ENCODE measurements at places on chromosomes 2 and 18.

- no peak for DNase-seq
These were observed 1224.4 kb upstream of the LRRTM1 start for GRCh38 chr2:81528852-81529480.

DNA sequence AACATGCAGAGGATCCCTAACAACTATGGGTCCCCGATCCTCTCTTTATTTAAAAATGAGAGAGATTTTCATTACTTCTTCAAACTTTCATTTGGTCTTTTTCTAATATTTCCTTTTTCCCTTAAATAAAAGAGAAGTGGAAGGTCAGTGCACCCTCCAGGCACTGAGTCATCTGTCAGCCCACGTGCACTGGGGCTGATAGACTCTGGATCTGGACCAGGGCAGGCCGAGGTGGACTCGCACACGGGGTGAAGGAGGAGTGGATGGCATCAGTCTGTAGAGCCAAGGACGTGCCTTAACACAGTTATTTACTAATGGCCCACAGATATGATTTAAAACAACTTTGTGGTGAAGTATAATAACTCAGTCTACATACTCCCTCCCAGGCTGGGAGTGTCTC, 214.4 kb upstream of the TMEM200C start:
- no peak for DNase-seq

- no peak for DNase-seq
These were observed 106.2 kb downstream of the CCDC141 start for GRCh38 chr2:178943745-178944144.

DNA sequence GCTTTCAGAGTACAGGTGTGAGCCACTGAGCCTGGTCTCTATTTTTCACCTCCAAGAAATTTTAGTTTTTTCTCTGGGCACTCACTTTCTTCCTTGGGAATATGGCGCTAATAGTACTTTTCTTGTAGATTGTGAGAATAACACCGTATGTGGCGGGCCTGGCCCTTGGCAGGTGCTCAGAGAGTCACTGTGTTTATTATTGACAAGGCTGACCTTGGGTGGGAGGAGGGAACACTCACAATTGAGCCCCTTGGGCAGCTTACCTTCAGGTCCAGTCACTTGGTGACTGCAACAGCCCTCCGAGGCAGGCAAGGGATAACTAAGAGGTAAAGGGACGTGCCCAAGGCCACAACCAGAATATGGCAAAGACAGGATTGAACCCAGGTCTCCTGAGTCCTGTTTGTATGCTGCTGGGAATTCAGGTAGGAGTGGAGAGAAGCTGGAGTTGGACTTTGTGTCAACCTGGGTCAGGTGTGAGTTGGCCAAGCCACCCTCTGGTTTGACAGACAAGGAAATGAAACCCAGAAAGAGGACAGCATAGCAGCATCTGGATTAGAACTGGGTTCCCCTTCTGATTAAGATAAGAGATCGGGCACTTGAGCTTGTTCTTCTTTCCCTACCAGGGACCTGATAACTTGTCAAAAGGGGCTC, 2.8 kb upstream of the STK25 start:
- no peak for DNase-seq

DNA sequence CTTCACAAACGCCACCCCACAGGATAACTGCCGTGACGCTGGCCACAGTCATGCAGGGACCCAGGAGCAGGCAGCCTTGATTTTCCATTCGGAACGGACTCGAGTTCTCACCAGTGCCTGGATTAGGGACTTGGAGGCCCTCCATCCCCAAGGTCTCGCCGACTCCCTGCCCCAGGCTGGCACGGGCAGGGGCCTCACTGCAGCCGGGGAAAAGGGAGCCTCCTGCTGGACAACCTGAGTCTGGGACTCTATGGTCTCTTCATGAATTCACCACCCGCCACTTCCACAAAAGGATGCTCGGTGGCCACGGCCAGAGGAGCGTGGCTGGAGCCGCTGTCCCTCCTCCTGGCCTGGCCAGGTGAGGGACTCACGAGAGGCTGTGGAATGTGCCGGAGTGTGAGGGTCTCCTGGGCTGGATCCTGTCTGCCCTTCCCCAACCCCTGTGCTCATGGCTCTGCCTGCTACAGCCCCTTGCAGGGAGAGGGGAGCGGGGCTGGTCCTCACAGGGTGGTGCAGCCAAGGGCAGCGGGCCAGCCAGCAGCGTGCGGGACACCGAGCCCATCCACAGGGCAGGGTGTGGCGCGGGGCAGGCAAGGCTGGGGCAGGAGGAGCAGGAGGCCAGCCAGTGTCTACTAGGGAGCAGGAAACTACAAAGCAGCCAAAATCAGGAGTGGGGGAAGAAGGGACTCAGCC, 42.3 kb downstream of the AQP12A start:
- peak; percentile 37 for DNase-seq

DNA sequence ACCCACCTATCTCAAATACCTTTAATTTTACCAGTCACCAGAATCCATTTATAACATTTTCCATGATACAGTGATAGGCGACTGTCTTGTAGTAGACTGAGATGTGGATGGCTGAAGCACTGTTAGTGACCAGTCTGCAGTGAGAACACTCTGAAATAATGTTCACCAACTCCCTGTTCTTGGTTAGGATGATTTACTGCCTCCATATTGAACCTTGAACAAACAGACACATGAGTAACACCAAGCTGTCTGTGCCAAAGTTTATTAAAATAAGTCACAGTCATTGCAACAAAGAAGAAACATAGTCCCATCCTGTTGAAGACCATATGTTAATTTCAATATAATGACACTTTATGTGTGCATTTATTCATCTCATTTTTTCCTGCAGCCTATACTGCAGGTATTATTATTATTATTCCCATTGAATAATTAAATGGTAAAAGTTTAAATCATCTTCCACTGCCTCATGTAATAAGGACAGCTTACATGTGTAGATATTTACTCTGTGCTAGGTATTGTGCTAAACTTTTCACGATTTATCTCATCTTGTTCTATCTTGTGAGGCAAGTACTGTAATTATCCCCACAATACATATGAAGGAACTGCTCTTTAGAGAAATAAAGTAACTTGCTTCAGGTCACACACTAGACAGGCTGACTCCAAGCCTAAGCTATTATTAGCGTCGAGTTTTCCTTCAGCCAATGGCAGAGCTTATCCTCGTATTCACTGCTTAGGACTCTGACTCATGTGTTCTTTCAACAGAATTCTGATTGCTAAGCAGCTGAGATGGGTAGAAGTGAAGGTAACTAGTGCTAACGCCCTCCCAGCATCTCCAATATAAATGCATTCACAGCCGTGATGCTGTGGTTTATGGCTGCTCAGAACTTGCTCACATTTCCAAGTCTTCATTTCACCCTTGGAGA, 62.5 kb downstream of the ONECUT2 start:
- DNase-seq, result no peak

GRCh38 chr2:229634601-229635370, 79.6 kb downstream of the DNER start:
- no peak for DNase-seq

DNA sequence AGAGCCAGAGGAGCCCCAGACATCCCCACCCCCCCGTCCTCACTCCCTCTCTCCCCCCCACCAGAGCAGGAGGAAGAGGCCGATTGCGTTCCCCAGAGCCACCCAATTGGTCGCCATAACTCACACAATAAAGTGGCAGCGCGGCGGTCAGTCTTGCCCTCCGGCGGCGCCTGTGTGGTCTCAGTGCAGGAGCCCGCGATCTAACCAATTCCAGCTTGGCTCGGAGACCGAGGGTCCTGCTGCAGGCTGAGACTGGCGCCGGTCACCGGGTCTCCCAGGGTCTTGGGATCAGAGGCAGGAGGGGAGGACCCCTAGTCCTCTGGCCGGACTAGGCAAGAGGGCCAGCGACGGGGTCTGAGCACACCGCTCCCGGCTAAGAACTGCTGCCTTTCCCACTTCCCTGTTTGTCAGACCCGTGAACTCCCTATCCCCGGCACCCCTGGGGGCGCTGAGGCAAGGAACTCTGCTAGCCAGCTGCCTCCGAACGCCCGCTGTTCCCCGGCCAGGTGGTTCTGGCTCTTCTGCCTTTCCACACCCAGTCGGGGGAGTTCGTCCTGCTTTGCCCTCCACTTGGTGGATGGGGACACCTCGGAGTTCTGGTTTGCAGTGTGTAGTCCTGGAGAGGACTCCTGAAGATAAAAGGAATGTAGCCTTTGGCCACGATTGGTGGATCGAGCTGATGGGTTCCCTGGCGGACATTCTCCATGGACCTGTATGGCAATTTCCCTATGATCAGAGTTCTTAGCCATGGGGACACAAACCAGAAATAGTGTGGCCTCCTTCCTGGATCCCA, 1.0 kb upstream of the HOXD12 start:
- no peak for DNase-seq

DNA sequence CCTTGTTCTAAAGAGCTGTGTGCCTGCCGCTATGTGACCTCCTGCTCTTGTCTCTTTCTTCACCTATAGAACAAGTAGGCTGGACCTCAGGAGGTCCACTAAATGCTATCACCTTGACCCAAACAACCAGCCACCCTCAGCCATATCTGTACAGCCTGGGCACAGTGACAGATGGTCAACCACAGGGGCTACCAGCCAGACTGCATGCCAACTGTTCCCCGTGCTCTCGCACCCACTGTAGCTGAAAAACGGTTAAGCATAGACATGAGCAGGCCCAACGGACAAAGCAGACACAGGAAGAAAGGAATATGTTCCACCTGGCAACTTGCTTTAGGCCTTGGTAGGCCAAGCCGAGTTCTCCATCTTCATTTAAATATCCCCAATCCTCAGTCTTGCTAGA, 43.2 kb upstream of the ACAA2 start:
- DNase-seq, result no peak

GRCh38 chr2:218811382-218811781, 20.2 kb downstream of the PRKAG3 start:
- DNase-seq, result no peak

- no peak for DNase-seq
These were observed 21.7 kb downstream of the AQP4 start for GRCh38 chr18:26843760-26844159.

DNA sequence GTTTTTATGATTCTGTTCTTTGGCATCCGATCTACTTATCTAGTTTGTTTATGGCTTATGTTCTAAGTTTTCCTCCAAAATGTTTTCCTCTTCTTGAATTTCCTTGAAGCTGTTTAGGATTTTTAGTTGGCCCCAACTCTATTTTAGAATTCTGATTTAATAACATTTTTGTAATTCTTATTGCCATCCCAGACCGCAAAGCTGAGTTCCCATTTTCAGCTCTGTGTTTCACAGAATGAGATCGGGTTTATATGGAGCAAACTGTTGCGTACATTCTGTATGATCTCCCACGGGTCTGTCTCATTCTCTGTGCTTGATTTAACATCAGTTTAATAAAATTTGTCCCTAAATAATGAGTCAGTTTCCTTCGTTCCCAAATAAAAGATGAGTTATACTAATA, 59.3 kb downstream of the DPP4 start:
- DNase-seq, result no peak

DNA sequence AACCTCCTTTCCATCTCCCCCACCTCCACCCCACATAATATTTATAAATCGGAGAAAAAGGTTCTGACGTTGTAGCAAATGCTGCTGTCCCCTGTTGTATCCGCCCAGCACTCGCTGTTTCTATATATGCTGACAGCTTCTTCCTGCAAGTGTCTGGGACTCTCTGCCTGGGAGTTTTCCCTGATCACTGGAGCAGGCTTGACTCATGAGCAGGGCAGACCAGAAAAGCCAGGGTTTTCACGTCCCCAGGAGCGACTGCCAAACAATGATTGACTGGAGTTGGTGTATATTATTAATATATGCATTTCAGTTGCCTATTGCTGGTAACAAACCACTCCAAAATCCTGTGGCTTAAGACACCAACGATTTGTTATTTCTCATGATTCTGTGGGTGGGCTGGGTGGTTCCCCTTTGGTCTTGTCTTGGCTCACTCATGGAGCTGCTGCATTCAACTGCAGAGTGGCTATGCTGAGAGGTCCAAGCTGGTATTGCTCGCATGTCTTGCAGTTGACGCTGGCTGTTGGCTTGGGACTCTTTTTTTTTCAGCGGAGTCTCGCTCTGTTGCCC, 21.2 kb upstream of the ASXL2 start:
- DNase-seq, result no peak

- DNase-seq, result no peak
These were observed 288.4 kb downstream of the SOX11 start for GRCh38 chr2:5980450-5981190.

GRCh38 chr2:223104336-223105132, 52.5 kb downstream of the KCNE4 start:
- DNase-seq, result no peak

GRCh38 chr2:144405982-144406788, 113.7 kb downstream of the ZEB2 start:
- no peak for DNase-seq

- peak; percentile 38 for DNase-seq
These were observed 447.6 kb upstream of the ID2 start for GRCh38 chr2:8234253-8234652.

GRCh38 chr2:8409461-8410260, 272.2 kb upstream of the ID2 start:
- DNase-seq, result no peak

GRCh38 chr2:10135296-10136089, 13.0 kb downstream of the RRM2 start:
- DNase-seq, result no peak

- DNase-seq, result peak; percentile 25
These were observed 60.1 kb upstream of the IL1RL1 start for GRCh38 chr2:102251042-102251848.

GRCh38 chr18:51655327-51655698, 457.8 kb upstream of the MEX3C start:
- no peak for DNase-seq

DNA sequence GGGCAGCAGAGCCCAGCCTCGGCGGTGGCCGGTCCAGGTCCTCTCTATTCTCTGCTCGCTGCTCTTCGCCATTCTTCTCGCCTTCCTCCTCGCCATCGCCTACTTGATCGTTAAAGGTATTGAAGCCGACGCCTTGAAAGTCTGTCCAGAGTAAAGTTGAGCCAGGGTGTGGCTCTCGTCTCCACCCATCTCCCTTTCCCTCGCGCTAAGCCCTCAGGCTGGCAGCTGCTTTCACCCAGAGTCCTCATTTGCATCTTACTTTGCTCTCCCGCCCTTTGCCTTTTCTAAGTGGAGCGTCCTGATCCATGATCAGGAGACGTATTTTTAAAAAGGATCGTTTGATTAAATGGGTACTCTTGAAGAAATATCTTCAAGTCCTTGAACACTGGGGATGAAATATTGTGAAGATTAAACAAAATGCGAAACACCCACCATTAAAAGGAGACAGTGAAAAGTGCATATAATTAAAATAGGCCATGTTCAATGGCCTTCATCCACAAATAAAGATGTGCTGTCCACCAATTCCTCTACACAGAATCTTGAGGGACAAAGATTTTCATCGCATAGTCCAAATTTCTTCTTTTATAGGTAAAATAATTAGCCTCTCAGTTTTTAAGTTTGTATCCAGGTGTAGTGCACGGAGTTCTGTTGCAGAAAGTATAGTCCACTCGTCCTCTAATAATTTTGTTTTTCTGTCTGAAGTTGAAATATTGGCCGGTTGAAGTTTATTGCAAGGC, 657 bp downstream of the ARL6IP6 start:
- no peak for DNase-seq

Data from CD8-positive, alpha-beta T cell (primary cell).